Activated CD8-positive, alpha-beta T cell treated with anti-CD3 and anti-CD28 coated beads, Interleukin-2, amount 10 ng/mL, durations not matched to agents 7 days and 5 days (primary cell): ENCODE measurements at places on chromosomes 1 and 21. TPM values are rescaled to one million over a fixed set of nuclear protein-coding genes. Genes with fewer than 3 reads are reported as not detected.

Gene GSTM5
- not detected for total RNA-seq

Gene COL16A1
- not detected for total RNA-seq

Gene ANGPTL7
- not detected for total RNA-seq

Gene IL19
- total RNA-seq: not detected

Gene SLC44A3
- not detected for total RNA-seq

Gene SOX13
- total RNA-seq: 0.37 TPM

Gene MPZ
- total RNA-seq: 2.8 TPM

Gene GBP4
- 51.0 TPM for total RNA-seq

Gene TRIM17
- total RNA-seq: 4.0 TPM

Gene OR6K3
- not detected for total RNA-seq

Gene REG4
- total RNA-seq: 14.6 TPM

Gene KCNE2
- not detected for total RNA-seq

Gene OLFML2B
- not detected for total RNA-seq

- DNase-seq: peak; percentile 52
- peaks cover 2% of the 10 kb centered on the region for H3K36me3 ChIP-seq
- H3K27ac ChIP-seq: peak overlapping the region; percentile 85
- H3K4me3 ChIP-seq: peak overlapping the region; percentile 61
Measured at GRCh38 chr1:182614796-182615454, 10.7 kb upstream of the RGS16 start.

DNA sequence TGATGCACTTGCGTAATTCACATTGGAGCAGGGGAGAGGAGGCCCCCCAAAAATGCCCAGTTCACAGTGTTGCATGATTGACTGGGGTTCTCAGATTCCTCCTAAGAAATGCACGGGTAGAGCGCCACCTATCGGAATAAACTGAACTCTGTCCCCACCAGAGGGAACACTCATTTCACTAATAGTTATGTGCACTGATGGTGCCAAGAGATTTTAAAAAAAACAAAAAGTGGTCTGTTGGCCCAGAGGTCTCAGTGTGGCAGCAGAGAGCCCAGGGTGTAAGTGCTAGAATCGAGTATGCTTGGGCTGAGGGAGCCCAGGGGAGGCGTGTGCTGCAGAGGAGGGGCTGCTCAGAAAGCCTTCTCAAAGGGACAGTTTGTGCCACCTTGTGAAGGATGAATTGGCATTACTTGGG lies 6.9 kb downstream of the PINK1 start:
- no peak overlapping the region for H3K27ac ChIP-seq
- H3K27me3 ChIP-seq: no peaks in the 10 kb centered on the region
- DNase-seq: peak; percentile 76

GRCh38 chr1:202106340-202107254 lies 16.1 kb upstream of the GPR37L1 start:
- H3K4me1 ChIP-seq: no peaks in the 10 kb centered on the region
- no peak overlapping the region for H3K4me3 ChIP-seq
- DNase-seq: no peak
- no peak overlapping the region for H3K27ac ChIP-seq

GRCh38 chr1:75412616-75413015 lies 198.3 kb downstream of the SLC44A5 start:
- no peaks in the 10 kb centered on the region for H3K27me3 ChIP-seq
- no peaks in the 10 kb centered on the region for H3K4me1 ChIP-seq
- no peak overlapping the region for H3K4me3 ChIP-seq
- H3K27ac ChIP-seq: no peak overlapping the region

GRCh38 chr1:112188611-112189010 lies 199.1 kb upstream of the KCND3 start:
- no peaks in the 10 kb centered on the region for H3K4me1 ChIP-seq
- H3K4me3 ChIP-seq: no peak overlapping the region
- DNase-seq: no peak
- H3K36me3 ChIP-seq: no peaks in the 10 kb centered on the region
- peaks cover 2% of the 10 kb centered on the region for H3K27me3 ChIP-seq

DNA sequence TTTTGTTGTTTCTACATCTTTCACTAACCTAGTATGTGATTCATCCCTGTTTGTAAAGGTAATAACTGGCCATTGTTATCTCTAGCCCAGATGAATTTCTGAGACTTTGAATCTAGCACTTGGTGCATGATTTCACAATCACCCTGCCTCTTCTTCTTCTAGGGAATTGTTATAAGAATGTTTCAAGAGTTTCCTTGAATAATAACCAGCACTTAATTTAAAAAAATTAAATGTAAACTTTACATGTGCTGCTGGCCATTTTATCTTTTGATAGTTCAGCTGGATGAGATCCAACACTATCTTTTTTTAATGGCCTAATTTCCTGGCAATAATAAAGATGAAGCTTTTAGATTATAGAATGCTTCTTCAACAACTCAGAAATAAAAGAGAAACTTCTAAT lies 31.8 kb downstream of the UBE2U start:
- DNase-seq: no peak
- no peaks in the 10 kb centered on the region for H3K36me3 ChIP-seq
- H3K27me3 ChIP-seq: peaks cover 23% of the 10 kb centered on the region
- H3K4me3 ChIP-seq: no peak overlapping the region
- no peaks in the 10 kb centered on the region for H3K4me1 ChIP-seq

DNA sequence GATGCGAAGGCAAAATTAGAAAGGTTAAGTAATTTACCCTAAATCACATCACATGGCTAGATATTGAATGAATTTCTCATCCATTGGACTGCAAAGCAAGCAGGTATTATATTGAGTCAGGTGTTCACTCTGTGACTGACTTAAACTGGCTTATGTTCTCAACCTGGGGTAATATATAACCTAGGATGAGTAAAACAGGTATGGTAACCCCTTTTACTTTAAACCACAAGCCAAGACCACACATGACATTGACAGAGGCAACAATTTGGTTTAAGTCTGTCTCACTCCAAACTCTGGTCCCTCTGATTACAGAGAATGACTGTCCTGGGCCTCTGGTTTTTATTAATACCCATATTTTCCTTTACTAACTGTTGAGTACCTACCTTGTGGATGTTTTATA lies 33.3 kb downstream of the MAEL start:
- no peak overlapping the region for H3K27ac ChIP-seq
- no peaks in the 10 kb centered on the region for H3K4me1 ChIP-seq
- no peaks in the 10 kb centered on the region for H3K36me3 ChIP-seq

DNA sequence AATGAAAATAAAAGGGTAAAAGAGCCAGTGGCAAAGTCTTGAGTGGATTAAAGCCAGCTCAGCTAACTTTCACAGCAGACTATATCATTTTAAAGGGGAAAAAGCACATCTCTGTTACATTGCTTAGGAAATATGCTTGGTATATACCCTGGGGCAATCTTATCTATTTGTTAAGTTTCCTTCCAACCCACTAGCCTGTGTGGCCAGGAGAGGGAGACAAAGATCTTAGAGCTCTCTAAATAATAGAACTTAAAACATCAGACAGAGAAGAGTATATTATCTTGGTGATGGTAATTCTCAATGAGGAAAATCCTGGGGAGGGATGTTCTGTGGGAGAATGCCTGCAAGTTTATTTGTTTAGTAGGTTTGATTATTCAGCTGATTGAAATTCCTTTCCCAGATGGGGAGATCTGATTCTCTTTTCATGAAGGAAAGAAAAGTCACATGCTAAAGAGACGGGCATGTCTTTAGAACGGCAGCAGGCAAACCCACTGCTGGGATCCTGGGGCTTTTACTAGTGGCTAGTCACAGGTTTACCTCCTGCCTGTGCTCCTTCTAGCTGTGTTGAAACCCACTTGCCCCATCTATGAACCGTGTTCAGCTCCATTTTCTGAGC lies 3.6 kb downstream of the KCNE2 start:
- peak; percentile 68 for DNase-seq
- no peaks in the 10 kb centered on the region for H3K4me1 ChIP-seq
- peaks cover 13% of the 10 kb centered on the region for H3K27me3 ChIP-seq

DNA sequence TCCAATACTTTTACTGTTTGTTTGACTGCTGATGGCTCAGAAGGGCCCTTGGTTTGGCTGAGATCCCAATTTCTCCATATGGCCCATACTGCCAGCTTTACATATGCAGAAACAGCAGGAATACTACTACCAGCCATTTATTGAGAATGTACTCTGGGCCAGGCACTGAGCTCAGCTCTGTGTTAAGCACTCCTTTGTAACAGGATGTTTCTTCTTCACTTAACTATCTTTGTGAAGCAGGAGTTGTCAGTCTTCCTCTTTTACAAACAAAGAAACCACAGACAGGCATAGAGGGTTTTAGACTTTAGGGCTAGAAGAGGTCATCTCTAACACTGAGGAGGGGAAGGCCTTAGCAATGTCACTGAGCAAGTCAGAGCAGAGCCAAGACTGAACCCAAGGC lies 8.3 kb downstream of the HMGCL start:
- no peak overlapping the region for H3K27ac ChIP-seq
- no peaks in the 10 kb centered on the region for H3K27me3 ChIP-seq
- H3K4me3 ChIP-seq: no peak overlapping the region

GRCh38 chr21:25688275-25689155 lies 46.2 kb downstream of the ATP5PF start:
- H3K4me1 ChIP-seq: no peaks in the 10 kb centered on the region
- H3K36me3 ChIP-seq: no peaks in the 10 kb centered on the region
- peaks cover 7% of the 10 kb centered on the region for H3K27me3 ChIP-seq
- no peak overlapping the region for H3K4me3 ChIP-seq

DNA sequence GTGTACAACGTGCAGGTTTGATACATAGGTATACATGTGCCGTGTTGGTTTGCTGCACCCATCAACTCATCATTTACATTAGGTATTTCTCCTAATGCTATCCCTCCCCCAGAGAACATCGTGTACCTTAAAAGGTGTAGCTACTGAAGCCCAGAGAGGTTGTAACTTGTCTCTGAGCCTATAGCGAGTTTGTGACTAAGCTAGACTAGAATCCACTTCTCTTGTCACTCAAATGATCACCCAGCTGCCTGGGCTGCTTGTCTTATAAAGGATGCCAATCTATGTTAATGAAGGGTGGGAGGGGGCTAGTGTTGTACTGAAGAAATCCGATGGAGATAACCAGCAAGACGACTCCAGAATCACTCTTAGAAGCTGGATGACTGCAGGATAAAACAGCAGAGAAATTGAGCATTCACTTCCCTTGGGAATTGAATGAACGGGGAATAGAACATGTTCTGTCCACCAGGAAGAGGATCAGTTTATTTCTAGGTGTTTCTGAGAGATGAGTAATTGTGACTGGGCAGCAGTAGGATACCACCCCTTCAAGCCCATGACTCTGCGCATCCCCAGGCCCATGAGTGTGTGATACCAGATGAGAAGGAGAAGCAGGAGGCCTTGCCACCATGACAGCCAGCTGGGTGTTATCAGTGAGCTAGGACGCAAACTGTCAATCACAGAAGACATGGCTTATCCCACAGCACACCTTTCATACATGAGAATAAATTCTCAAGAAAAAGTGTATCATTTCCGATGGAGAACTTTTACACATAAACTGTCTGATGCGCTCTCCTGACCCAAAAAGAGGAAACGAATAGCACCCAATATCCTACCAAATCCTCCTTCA lies 390.4 kb downstream of the NTNG1 start:
- H3K36me3 ChIP-seq: no peaks in the 10 kb centered on the region
- H3K4me3 ChIP-seq: no peak overlapping the region
- H3K4me1 ChIP-seq: no peaks in the 10 kb centered on the region
- no peak overlapping the region for H3K27ac ChIP-seq
- H3K27me3 ChIP-seq: no peaks in the 10 kb centered on the region

- no peak for DNase-seq
- H3K4me1 ChIP-seq: peaks cover 20% of the 10 kb centered on the region
- peaks cover 27% of the 10 kb centered on the region for H3K27me3 ChIP-seq
Measured at GRCh38 chr1:20733360-20733975, 965 bp upstream of the SH2D5 start.

GRCh38 chr1:110176299-110176956 lies 26.1 kb downstream of the SLC6A17 start:
- no peak overlapping the region for H3K27ac ChIP-seq
- H3K27me3 ChIP-seq: peaks cover 7% of the 10 kb centered on the region
- H3K4me1 ChIP-seq: no peaks in the 10 kb centered on the region
- H3K4me3 ChIP-seq: no peak overlapping the region
- DNase-seq: no peak
- H3K36me3 ChIP-seq: no peaks in the 10 kb centered on the region

DNA sequence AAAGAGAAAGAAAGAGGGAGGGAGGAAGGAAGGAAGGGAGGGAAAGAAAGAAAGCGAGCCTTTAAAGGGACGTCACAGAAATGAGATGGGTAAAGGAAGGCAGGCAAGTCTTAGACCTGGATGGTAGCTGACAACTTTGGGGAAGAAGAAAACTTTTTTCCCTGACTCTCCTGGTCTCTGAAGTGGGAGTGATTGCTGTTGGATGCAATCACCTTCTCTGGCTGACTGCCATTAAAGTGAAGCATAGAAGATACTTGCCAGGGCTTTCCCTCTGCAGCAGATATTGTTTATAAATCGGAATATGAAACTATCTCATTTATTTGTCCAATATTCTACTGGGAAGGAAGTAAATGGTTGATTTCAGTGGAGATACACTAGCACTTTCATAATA lies 27.0 kb downstream of the VCAM1 start:
- H3K4me1 ChIP-seq: peaks cover 14% of the 10 kb centered on the region
- H3K27me3 ChIP-seq: peaks cover 12% of the 10 kb centered on the region
- H3K36me3 ChIP-seq: no peaks in the 10 kb centered on the region
- no peak for DNase-seq

DNA sequence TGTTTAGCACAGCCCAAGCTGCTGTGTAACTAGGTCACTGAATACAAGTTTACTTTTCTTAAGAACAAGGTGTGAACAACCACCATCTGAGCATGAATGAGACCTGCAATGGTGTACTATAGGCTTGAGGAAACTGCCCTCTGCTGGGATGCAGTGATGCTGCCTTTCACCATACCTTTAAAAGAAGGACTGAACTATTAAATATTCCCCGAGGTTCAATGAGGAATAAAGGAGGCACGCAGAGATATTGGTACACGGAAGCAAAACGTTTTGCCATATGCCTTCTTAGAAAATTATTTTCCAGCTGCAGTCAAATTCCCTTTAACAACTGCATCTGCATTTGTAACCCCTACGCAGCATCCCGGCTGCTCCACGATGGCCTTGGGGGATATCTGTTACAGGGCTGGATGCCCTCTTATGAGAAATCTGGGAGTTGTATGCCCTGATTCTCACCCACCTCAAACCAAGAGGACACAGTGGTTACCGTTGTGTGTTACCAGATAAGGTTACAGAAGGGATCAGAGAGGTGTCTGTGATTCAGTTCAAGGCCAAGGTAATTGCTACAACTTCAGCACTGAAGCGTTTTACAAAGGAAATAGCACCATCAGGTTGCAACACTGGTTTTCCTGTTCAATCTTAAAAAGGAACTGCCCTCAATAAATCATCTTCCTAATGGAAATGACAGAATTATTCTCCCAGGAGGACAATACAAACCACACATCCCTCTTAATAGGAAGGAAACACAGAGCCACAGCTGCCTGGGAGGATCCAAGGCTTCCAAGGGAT lies 470.5 kb downstream of the LTN1 start:
- no peaks in the 10 kb centered on the region for H3K36me3 ChIP-seq
- H3K4me3 ChIP-seq: no peak overlapping the region
- no peak overlapping the region for H3K27ac ChIP-seq
- no peak for DNase-seq
- H3K27me3 ChIP-seq: no peaks in the 10 kb centered on the region

- no peak for DNase-seq
- no peaks in the 10 kb centered on the region for H3K4me1 ChIP-seq
- H3K4me3 ChIP-seq: no peak overlapping the region
- no peaks in the 10 kb centered on the region for H3K36me3 ChIP-seq
- peaks cover 4% of the 10 kb centered on the region for H3K27me3 ChIP-seq
Measured at GRCh38 chr1:168167806-168168205, 11.0 kb upstream of the TIPRL start.

- peaks cover 23% of the 10 kb centered on the region for H3K36me3 ChIP-seq
- peaks cover 38% of the 10 kb centered on the region for H3K4me1 ChIP-seq
- DNase-seq: no peak
- H3K27ac ChIP-seq: peak overlapping the region; percentile 19
- H3K27me3 ChIP-seq: no peaks in the 10 kb centered on the region
- peak overlapping the region; percentile 70 for H3K4me3 ChIP-seq
Measured at GRCh38 chr1:174988986-174989385, 10.8 kb upstream of the CACYBP start.
